ENCODE measurements at places on chromosomes 6 and 20.

DNA sequence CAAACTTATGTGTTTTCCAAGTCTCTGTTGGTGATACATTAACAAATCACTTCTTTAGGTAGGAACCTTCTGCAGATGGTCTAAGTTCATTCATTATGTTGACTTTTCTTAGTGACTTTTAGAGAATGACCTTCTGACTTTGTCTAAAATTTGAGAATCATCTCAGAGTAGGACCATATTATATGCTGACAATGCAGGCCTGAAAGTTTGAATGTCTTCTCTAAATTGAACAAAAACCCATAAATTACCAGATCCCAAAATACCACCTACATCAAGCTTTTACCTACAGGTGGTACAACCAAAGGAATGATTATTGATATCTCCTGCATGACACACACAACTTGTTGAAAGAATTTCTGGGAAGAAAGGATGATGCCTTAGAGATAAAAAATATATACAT lies 191.5 kb downstream of the SOD2 start:
- DNase-seq = no peak

GRCh38 chr20:43915211-43916072 lies 790 bp downstream of the TOX2 start:
- DNase-seq = peak; percentile 42

DNA sequence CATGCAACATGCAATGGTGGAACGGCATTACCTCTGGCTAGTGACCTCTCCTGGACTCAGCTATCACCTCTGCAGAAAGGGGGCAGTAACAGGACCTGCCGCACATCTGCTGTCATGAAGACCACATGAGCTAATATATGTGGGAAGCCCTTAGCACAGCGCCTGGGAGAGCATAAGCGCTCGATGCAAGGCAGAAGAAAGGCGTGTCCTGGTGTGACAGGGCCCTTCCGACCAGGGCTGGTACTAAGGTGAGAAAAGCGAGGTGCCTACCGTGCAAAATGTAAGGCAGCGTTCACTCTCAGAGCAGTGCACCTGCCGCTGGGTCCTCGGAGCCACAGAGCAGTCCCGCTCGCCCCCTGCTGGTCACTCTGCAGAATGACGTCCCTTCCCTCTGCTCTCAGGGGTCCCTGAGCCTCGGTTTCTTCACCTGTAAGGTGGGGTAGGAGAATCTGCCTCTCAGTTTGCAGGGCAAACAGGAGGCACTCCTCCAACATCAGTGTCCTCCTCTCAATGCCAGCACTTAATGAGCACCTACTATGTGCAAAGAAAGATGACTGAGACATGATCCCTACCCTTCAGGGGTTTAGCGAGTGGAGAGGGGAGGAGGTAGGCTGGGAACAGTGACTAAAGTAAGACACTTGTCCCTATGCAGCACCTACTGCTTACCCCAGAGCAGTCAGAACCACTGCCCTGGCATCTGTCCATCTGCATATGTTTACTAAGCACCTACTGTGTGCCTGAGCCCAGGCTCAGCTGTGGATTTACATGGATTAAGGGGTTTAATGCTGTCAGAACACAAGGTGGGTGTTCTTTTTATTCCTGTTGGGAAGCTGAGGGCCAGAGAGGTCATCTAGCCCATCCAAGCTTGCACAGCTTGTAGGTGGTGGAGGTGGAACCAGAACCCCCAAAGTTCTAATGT lies 41.1 kb upstream of the PTGIS start:
- DNase-seq = peak; percentile 76

DNA sequence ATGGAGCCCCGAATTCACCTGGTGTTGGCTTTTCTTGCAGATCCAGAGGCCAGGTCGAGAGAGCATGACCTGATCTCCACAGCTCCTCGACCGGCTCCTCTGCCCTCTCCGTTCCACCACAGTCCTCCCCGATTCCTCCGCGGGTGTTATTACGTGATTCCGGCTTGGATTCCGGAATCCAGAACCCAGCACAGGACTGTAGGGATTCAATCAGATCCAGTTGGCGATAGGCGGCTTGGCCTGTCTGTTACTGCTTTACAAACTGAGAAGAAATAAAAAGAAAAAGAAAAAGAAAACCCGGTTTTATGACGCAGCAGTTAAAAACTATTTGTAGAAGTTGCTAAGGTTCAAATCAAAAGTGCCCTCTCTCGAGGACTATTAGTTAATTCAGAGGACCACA lies 222.7 kb downstream of the EYA2 start:
- no peak for DNase-seq

DNA sequence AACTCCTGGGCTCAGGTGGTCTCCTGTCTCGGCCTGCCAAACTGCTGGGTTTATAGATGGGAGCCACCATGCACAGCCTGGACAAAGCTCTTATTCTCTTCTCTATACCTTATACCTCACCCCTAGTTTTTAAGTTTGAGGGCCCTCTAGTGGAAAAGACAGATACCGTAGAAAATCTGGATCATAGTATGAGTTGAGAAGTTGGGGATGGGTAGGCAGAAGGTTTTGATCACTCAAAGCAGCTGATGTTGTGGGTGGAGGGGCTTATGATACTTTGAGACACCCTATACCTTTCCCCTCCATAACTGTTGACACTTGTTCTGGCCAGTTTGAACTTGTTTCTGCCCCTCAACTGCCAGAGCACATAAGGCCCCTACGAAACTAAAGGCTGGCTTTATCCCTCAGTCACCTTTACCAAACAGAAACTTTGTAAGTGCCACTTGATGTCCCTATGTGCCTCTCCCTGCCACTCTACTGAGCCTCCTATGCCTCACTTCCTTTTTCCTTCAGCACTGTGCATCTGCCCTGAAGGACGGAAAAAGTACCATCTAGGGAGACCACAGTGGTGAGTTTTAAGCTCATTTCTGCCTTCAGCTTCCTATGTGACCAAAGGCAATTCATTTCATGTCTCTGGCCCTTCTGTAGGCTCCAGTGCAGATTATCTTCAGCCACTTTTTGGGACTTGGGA lies 28.6 kb downstream of the RALY start:
- no peak for DNase-seq

GRCh38 chr20:25629816-25630499 lies 6.1 kb upstream of the NANP start:
- no peak for DNase-seq

DNA sequence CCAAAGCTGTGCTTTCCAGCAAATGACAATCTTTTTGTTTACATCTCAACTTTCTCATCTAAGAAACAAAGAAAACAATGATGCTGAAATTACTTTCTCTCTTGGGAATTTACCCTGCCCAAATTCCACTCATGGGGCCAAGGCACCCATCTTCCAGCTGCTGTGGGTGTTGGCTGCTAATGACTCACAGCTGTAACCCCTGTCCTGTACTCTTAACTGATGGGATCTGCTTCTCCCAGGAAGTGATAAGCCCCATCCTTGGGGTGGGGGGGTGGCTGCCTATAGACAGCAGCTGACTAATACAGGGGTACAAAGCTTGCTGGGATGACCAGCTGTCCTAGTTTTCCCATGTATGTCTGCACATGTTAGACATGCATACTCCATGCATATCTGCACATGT lies 938.6 kb downstream of the C6orf118 start:
- no peak for DNase-seq

GRCh38 chr20:48293671-48294070 lies 508.4 kb upstream of the SULF2 start:
- no peak for DNase-seq

GRCh38 chr6:169045486-169045885 lies 208.2 kb downstream of the THBS2 start:
- no peak for DNase-seq

GRCh38 chr6:85396159-85396808 lies 53.6 kb upstream of the NT5E start:
- no peak for DNase-seq

- DNase-seq = no peak
Measured at GRCh38 chr20:58188527-58188926, 39.9 kb downstream of the ANKRD60 start.

- DNase-seq = no peak
Measured at GRCh38 chr6:14921170-14921569, 324.7 kb upstream of the JARID2 start.

DNA sequence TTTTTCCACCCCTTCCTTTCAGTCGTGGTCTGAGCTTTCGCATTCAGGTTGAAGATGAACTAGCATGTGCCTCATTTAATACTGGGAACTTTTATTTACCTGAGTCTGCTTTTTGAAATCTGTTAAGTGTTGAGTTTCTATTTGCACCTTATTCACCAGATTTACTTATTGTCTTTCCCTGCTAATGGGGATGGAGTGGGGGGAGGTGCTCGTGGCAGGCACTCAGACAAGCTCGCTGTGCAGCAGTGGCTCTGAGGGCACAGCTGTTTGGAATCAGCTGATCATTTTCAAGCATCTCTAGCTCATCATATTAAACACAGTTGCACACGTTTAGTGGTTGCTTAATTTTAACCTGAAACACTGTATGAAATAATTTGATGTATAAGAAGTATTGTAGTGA lies 35.6 kb downstream of the UTRN start:
- no peak for DNase-seq

DNA sequence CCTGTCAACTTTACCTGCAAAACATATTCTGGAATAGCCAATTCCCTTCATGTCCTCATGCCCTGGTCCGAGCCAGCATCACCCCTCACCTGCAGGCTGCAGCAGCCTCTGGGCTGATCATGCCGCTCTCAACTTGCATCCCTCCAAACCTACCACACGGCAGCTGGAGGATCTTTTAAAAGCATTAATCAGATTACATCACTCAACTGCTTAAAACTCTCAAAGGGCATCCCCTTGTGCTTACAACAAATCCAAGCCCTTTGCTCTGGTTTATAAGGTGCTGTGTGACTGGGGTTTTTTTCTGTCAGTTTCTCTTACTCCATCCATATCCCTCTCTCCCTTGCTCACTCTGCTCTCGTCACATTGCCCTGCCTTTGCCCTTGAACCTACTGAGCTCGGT lies 24.0 kb downstream of the CD40 start:
- no peak for DNase-seq

DNA sequence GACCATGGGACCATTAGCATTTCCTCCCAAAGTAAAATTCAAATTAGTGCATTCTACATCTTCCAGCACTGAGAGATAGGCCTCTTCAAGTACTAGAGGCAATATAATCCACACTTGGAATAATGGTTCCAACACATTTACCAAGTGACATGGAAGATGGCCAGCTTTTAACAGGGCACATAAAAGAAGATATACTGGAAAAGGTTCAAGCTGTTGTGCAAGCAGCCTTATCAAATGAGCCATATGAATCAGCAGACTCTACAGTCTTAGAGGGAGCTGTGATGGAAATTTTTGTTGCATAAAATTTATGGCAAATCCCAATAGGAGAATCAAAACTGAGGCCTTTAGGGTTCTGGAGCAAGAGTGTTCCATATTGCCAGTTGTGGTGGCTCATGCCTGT lies 526.6 kb upstream of the IRAK1BP1 start:
- no peak for DNase-seq

GRCh38 chr6:46586906-46587305 lies 65.7 kb downstream of the CYP39A1 start:
- DNase-seq = no peak

DNA sequence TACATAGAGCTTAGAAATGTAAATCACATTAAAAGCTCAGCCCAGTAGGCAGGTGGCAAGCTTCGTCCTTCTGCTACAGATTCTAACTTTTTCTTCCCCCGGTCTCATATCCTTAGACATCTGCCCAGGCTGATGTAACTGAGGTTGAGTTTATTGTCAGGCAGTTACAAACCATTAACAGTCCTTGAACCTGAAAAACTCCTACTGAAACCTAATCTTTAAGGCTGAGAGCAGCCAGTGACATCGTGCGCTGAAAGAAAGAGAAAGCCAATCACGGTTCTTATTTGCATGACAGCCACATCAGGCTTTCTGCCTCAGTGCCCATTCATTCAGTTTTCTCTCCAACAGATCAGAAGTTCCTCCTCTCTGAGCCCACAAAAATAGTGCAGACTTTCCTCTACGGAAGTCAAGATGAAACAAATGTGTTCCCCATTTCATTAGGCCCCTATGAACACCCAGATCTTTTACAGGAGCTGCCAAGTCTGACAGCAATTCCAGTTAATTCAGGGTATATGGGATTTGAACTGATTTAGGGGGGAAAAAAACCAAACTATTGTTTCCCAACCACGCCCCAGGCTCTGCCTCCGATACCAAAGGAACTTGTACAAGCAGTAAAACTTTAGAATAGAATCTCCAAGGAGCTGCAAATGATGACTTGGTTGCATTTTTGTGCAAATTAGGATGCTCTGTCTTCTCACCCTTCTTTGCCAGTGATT lies at the start of gene NHSL1:
NHSL1 (minus strand) TSS at position 192 of the 716 bp plus-strand sequence. CDS start 204 bp downstream, outside the sequence.
- no peak for DNase-seq

- DNase-seq = no peak
Measured at GRCh38 chr6:132210886-132211563, 190.2 kb downstream of the MOXD1 start.

- DNase-seq = no peak
Measured at GRCh38 chr6:27141529-27142015, 105.9 kb upstream of the PRSS16 start.

DNA sequence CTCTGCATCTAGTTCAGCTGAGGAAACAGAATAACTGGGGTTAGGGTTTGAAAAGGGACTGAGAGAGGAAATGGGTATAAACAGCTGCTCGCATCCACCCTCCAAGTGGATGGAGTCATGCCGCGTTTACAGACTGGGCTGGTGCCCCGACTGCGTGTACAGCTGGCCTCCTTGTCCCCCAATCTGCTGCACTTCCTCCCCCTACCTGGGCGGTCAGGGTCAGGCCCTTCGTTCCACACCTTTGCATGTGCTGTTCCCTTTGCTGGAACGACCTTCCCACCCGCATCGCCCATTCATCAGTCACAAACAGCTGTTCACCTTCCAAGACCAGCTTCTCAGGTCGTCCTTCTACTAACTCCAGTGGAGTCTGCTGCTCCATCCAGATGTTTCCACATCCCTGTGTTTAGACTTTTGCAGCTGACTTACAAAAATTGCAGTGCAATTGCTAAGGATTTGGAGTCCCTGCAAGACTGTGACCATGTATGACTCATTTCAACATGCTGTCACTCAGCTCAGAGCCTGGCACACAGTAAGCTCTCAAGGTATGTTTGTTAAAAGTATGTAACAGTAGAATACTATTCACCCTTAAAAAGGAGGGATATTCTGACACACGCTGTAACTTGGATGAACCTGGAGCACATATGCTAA lies 129.3 kb downstream of the DTNBP1 start:
- no peak for DNase-seq
